Activated naive CD4-positive, alpha-beta T cell treated with Interleukin-2 at 50 U/mL for 16 hours (primary cell): ENCODE measurements at places on chromosomes 3 and 15.

DNA sequence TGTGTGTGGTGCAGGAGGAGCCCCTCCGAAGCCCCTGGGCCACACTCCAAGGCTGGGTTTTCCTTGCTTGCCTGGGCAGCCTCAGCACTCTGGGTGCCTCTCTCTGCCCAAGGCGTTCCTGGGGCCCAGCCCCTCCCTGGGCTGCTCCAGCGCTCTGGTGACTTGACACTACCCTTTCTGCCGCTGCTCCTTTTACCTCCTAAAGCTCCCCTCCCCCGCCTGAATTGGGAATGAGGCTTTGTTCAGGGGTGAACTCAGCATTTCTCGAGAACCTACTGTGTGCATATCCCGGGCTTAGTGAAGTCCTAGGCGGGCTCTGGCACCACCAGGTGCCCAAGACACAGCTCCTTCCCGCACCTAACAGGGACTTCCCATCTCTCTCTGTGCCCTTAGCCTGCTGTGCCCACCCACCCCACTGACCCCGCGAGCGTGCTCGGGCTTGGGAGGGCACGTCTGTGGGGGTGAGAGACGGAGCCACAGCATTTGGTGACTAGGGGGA is 1.2 kb upstream of the BAHD1 start:
- DNase-seq, result no peak

GRCh38 chr3:10205451-10206165 is 40.9 kb downstream of the IRAK2 start:
- DNase-seq, result no peak

DNA sequence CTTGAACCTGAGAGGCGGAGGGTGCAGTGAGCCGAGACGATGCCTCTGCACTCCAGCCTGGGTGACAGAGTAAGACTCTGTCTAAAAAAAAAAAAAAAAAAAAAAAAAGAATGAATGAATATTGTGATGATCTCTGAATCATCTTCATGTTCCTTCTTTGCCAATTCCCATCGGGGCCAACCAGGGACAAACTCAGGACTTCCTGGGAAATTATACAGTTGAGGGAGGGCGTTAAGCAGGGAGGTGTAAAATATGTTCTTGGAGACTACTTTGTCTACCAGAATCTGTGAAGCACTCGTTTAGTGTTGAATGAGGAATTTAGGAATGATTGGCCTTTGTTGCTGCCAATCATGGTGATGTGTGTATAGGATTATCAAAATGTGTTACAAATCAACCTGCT is 210.6 kb downstream of the PTPRG start:
- DNase-seq, result no peak

- DNase-seq, result no peak
Observed at GRCh38 chr3:47162697-47163168, 1.2 kb downstream of the SETD2 start.

DNA sequence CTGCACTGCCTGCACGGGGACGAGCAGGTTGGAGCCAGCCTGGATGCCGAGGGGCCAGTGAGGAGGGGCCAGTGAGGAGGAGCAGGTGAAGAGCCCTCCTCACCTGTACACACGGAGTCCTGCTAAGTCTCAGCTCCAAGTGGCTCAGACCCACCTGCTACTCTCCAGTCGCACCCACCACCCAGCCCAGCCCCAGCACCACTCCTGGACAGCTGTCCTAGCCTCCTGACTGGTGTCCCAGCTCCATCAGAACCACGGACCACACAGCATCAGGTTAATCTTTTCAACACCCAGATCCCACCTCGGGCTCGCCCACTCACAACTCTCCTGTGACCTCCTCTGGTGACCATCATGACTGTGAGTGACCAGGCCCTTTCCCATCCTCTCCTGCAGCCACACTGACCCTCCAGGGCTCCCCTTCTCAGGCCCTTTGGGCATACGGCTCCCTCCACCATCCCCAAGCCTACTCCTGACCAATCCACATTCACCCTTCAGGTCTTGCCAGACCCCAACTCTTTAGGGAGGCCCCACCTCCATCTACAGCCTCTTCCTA is 13.8 kb downstream of the EFCC1 start:
- DNase-seq, result no peak

- no peak for DNase-seq
Observed at GRCh38 chr3:158120330-158120729, 10.4 kb downstream of the RSRC1 start.

DNA sequence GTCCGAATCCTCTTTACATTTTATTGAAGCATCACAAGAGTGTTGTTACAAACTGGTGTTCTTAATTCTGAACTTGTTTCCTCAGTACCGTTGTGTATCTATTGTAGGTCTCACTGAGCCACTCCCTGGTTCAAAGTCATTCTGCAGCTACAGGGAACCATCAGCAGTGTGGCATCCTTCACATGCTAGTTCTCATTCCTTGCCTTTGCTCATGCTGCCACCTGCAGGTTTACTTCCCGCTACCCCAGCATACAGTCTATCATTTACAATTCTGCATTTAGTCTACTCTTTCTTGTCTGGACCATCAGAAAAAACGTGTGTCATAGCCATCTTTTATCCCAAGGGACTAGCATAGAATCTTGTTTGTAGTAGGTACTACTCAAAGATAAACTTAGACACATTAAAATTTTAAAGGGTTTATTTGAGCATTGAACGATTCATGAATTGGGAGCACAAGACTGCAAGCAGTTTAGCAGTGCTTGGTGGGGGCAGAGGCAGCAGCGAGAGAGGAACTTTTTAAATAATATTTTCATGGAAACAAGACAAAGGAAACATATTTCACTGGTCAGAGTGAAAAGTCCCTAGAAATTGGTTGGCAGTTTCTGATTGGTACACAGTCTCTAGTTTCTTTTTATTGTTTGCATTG is 402.1 kb downstream of the CADM2 start:
- DNase-seq, result no peak

DNA sequence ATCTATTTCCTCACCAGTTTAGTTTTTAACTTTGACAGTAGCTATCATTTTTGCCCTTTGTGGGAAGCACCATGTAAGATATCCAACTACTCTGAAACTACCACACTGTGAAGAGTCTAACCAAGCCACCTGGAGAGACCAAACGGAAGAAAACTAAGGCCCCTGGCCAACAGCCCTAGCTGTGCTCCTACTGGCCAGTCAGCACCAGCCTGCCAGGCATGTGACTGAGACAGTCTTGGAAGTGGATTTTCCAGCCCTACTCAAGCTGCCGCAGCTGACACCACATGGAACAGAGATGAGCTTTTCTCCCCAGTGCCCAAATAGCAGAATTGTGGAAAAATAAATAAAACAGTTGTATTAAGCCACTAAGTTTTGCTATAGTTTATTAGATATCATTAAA is 2.9 kb upstream of the TBC1D5 start:
- no peak for DNase-seq

- DNase-seq, result no peak
Observed at GRCh38 chr3:190941694-190942260, 79.3 kb upstream of the GMNC start.

- no peak for DNase-seq
Observed at GRCh38 chr3:114745322-114746240, 401.5 kb downstream of the ZBTB20 start.

GRCh38 chr3:117045143-117045542 is 335.6 kb downstream of the TUSC7 start:
- DNase-seq, result no peak

GRCh38 chr3:73423116-73423515 is 201.6 kb downstream of the PDZRN3 start:
- DNase-seq, result no peak

- DNase-seq, result no peak
Observed at GRCh38 chr3:69353088-69353478, 32.8 kb downstream of the FRMD4B start.

DNA sequence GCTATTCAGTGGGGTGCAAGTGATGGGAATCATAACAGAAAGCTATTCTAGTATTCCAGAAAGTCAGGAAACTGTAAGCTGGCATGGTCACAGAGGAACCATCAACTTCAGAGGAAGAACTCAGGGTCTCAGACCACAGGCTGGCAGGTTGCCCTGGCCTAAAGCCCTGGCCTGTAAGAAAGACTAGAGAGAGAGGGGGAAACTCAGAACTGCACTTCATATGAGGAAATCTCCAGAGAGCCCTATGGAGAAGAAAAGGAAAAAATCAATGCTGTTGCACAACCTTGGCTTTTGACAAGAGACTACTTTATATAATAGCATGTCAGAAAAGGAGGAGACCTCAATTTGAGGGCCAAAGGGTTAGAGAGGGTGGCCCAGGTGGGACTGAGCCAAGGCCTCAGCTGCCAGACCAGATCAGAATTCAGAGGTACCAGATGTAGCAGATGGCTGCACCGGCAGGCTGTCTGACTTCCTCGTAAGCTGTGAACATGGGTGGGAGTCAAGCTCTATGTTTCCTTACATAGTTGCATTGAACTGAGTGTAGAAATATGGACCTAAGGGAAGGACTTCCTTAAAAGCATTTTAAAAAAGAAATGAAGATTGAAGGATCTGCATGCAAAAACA is 333.8 kb downstream of the PDCD6IP start:
- DNase-seq, result no peak

GRCh38 chr15:38696790-38697495 is 132.3 kb upstream of the RASGRP1 start:
- DNase-seq, result no peak

- no peak for DNase-seq
Observed at GRCh38 chr15:25738171-25738965, 124.8 kb downstream of the ATP10A start.

DNA sequence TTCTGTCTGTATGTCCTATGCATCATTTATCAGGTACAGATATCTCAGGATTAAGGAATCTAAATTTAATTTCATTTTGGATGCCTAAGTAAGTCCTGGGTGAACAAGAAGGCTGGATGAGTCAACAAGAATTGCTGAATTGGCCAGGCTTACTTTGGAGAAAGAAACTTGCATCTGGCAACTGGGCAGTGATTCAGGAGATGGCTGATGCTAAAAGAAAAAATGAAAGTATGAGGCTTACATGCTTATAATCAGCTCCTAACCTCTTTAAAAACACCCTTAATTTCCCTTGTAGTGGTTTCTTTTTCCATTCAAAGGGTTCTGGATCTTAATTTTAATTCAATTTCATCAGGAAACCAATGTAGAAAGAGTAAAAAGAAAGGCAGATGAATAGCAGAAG is 228.8 kb upstream of the PEX5L start:
- DNase-seq, result no peak

GRCh38 chr3:54549607-54550220 is 378.1 kb downstream of the LRTM1 start:
- no peak for DNase-seq

- DNase-seq, result no peak
Observed at GRCh38 chr15:86765281-86765680, 685.6 kb downstream of the AGBL1 start.

GRCh38 chr15:70387993-70388392 is 290.3 kb upstream of the TLE3 start:
- DNase-seq, result no peak

- DNase-seq, result no peak
Observed at GRCh38 chr3:182521339-182521738, 272.0 kb upstream of the ATP11B start.

DNA sequence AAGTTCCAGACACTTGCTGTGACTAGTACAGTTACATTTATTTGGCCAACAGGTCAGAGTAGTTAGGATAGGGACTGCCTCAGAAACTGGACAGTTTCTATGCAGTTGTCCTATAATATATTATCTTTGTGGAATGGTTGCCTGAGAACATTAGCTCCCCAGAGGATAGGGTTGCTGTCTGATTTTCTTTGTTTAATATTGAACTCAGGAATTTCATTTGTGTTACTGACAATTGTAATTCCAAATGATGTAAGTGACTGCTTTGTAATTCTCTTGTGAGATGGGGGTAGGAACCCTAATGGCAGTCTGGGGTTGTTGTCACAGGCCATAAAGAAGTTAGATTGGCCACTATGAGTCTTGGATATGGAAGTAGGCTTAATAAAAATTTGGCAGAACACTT is 2.2 kb downstream of the NXPE3 start:
- DNase-seq, result no peak

- DNase-seq, result no peak
Observed at GRCh38 chr3:23052208-23052607, 150.9 kb upstream of the UBE2E2 start.

GRCh38 chr15:40343512-40343911 is 2.8 kb upstream of the CCDC9B start:
- DNase-seq, result no peak

GRCh38 chr3:114361391-114361790 is 67.6 kb downstream of the TIGIT start:
- no peak for DNase-seq

- DNase-seq, result no peak
Observed at GRCh38 chr3:163644172-163644571, 1434.1 kb downstream of the SI start.

GRCh38 chr3:171163101-171164066 is 136.9 kb upstream of the SLC2A2 start:
- no peak for DNase-seq

DNA sequence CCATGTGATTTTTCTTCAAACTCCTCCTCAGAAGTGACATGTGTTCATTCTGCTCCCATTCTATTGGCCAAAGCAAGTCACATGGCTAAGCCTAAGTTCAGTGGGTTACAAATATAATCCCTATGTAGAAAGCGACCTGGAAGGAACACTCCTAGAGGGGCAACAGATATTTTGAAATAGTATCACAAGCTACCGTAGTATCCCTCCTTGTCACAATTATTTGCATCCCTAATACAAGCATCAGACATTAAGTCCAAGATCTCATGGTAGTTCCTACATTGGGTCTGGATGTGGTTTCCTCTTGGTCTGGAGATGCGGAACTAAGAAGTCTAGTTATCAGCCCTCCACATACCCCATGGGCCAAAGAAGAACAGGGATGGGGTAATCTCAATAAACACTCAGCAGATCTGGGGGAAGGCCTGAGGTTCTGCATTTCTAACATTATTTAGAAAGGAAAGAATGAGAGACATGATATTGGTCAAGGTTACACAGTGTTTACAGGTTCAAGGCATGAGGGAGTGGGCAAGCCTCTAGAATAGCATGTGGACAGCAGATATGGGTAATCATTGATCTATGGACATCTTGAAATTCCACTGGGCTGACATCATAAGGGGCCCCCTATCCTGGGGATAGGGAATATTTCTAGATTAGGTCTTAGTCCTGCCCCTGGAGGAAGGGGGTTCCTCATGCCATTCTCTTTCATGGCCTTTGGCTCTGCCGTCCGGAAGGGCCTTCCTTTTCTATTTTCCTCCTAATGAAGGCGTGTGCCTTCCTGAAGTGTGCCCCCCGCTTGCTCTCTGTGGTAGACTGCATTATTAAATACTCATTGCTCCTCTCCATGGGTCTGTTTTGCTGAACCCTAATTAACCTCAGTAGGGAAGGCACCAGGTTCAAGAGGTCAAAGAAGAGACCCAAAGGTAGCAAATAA is 17.8 kb upstream of the ABHD2 start:
- no peak for DNase-seq

GRCh38 chr3:124856677-124857076 is 30.5 kb downstream of the ITGB5 start:
- DNase-seq, result no peak

- DNase-seq, result no peak
Observed at GRCh38 chr3:120102232-120102631, 8.0 kb upstream of the GSK3B start.

DNA sequence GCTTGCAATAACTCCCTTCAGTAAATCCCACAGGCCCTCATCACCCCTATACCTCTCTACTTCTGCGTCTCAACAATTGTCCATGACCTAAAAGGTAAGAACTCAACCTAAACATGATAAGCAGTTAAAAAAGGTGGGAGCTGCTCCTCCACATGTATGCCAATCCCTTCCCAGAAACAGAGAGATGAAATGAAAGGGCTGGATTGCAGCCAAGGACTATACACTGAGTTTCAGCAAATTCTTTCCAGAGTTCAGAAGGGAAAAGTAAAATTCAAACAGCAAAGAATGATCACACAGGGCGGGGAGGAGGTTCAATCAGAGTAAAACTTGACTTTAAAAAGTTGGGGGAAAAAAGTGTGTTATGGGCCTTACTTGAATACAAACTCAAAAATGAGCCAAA is 27.5 kb downstream of the PLOD2 start:
- no peak for DNase-seq

- DNase-seq, result no peak
Observed at GRCh38 chr3:124919756-124920155, 14.8 kb downstream of the MUC13 start.
